ENCODE measurements at places on chromosomes 12 and 14.

DNA sequence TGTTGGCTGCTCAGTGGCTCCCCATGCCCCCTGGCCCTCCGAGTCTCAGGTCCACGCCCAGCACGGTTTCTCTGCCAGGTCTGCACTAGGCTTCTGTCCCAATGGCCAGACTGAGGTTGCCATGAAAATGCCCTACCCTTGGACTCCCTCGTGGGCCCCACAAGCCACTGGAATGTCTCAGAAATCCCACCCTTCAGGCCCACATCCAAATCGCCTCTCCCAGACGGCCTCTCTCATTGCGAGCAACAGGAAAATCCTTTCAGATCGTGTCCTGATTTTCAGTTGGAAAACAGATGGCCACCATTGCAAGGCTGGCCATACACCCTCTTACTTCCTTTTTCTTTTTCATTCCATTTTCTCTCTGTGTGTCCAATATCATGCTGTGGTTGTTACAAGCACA is 77.3 kb downstream of the IRF2BPL start:
- DNase-seq: no peak

- no peak for DNase-seq
Measured at GRCh38 chr12:27971606-27972005, 927 bp downstream of the PTHLH start.

GRCh38 chr14:58296726-58297125 is 1.6 kb upstream of the ARID4A start:
- no peak for DNase-seq

GRCh38 chr14:93056840-93057585 is 58.7 kb downstream of the ITPK1 start:
- DNase-seq: no peak

- DNase-seq: no peak
Measured at GRCh38 chr12:71748081-71748850, 6.4 kb upstream of the RAB21 start.

- no peak for DNase-seq
Measured at GRCh38 chr14:95318399-95319311, 1.1 kb downstream of the CLMN start.

- DNase-seq: peak; percentile 57
Measured at GRCh38 chr12:51863933-51864832, 15.7 kb upstream of the FIGNL2 start.

DNA sequence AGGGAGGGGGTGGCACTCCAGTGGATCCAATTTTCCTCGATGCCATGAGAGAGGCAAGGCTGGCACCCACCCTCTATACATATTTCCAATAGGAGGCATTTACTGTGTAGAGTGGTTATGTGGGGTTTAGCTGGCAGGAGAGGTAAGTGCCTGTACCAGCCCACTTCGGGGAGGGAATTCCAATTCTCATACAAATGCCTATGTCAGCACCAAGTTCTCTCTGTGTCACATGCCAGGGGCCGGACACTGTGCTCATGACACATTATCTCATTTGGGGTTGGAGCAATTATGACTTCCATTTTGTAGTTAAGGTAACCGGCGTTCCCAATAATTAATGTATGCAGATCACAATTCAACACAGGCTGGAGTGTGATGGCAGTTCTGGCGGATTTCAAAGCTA is 284.3 kb downstream of the KSR2 start:
- no peak for DNase-seq

DNA sequence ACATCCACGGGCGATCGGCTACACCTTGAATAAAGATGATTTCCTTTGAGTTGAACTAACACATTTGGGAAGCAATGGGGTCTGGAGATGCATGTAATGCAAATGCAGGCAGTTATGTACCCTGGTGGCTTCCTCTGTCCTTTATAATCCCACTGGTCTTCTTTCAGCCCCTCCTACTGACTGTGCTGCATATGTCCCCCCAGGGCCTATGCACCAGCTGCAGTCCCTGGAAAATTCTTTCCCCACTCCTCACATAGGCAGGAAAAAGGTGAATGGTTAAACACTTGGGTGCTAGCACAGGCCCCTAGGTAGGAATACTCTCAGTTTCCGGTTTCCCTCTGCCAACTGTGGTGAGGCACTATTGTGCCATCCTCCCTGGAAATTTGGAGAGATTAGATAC is 294.8 kb upstream of the SOX5 start:
- DNase-seq: no peak

GRCh38 chr14:76832503-76832988 is 6.3 kb downstream of the LRRC74A start:
- no peak for DNase-seq

- DNase-seq: peak; percentile 28
Measured at GRCh38 chr12:10701131-10701681, 21.9 kb downstream of the YBX3 start.

GRCh38 chr12:68097386-68097785 is 62.2 kb downstream of the IFNG start:
- DNase-seq: no peak

DNA sequence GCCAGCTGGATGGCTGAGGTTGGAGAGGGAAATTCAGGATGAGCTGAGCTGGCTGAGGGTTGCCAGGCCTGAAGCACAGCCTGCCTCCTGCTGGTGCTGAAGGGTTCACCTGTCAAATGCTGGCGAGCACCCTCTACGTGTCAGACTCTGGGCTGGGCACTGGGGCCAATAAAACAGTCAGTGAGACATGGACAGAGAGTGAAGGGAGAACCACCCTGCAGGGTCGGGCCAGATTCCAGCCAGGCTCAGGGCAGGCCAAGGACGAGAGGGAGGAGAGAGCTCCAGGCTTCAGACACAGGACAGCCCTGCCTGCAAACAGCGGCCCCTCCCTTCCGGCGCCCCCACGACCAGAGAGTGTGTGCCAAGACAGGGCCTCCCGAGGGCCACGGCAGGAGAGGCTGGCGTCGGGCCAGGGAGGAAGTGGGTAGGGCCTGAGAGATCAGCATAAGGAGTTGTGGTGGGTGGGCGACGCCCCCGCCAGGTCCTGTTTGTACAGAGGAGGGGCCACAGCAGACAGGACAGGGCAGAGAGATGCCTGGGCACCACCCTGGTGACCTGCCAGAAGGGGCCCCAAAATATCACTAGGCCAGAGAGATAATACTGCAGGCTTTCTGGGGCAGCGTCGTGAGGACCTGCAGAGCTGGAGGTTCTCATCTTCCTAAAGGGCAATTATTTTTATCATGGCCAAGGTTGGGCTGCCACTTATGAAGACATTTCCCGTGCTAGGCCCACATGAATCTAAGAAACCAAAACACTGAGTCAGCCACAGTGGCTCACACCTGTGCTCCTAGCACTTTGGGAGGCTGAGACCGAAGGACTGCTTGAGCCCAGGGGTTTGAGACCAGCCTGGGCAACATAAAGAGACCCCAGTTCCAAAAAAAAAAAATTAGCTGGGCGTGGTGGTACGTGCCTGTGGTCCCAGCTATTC is 73.1 kb upstream of the GPR68 start:
- DNase-seq: peak; percentile 92

DNA sequence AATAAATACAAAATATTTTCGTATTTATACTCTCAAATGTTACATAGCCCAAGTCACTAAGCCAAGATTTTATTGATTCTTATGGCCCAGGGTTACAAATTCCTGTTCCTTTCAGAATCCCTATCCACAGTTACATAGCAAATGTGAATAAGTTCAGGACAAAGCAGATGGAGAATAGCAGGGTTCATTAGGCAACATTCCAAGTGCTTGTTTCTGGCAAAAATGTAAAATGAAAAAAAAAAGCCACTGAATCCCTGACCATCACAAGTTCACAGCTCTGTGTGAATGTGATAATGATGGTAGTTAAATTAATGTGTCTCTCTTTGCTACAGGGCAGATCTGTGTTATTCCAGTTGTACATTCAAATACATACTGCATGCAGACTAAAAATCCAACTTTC is 74.6 kb downstream of the KCNC2 start:
- DNase-seq: no peak

DNA sequence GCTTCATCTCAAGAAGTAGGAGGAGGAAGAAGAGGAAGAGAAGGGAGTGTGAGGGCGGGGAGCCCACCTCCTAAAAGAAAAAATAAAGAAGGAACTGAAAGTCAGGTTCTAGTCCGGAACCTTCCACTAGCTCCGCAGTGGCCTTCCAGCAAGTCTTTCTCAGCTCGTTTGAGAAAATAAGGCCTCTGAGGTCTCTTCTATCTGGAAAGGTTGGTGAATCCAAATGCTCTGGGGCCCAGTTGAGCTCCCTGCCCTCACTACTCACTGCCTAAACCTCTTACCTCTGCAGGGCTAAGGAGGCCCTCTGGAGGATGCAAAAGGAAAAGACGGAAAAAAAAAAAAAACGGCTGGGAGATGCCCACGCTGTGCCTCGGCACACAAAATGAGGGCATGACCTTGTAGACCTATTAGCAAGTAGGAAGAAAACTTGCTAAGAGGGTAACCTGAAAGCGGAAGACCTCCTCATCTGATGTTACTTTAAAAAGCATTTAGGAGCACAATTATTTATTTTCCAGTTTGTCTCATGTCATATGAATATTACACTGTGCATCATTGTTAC is 35.9 kb downstream of the FBLN5 start:
- peak; percentile 26 for DNase-seq

- no peak for DNase-seq
Measured at GRCh38 chr12:121581686-121582429, 1.0 kb upstream of the KDM2B start.

- no peak for DNase-seq
Measured at GRCh38 chr14:98947911-98948595, 323.9 kb downstream of the BCL11B start.

DNA sequence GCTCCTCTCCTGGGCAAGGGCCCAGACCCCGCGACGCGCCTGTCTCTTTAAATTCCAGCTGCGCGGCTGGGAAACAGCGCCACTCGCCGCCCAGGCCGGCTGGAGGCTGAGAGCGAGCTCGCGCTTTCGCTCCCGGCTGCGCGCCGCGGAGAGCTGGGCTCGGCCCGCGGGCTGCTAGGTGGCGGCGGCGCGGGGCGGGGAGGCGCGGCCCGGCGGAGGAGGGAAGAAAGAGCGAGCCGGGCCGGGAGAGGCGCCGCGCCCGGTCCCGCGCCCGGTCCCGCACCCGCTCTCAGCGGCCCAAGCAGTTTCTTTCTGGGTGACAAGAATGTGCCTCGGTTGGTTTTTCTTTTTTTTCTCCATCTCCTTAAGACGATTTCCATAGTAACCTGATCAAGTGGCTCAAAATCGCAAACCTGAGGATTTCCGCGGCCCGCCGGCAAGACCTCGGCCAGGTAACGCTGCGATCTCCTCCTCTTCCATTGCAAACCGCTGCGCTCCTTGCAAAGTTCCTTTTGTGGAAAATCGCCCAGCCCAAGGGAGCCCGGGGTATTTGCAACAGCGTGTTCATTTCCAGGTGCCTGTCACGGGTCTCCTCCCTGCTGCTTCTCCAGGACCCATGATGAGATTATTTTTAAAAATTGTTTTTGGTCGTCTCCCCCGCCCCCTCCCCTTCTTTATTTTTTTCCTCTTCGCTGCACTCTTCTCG is 259.5 kb upstream of the E2F7 start:
- peak; percentile 39 for DNase-seq

DNA sequence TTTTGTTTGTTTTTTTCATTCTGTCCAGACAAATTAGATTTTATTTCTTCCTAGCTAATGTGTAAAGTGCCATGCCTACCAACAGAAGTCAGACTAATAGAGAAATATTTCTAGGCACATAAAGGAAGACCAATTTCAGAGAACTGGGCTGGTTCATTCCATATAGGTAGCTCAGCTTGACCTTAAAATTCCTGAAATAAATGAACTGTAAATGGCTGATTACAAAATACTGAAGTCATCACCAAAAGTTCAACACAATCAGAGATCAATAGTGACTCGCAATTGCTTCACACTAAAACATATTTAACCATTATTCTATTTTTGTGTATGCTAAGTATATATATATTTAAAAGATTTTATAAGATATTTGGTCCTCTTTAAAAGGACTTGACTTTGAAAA is 34.2 kb downstream of the PTPRB start:
- DNase-seq: no peak

DNA sequence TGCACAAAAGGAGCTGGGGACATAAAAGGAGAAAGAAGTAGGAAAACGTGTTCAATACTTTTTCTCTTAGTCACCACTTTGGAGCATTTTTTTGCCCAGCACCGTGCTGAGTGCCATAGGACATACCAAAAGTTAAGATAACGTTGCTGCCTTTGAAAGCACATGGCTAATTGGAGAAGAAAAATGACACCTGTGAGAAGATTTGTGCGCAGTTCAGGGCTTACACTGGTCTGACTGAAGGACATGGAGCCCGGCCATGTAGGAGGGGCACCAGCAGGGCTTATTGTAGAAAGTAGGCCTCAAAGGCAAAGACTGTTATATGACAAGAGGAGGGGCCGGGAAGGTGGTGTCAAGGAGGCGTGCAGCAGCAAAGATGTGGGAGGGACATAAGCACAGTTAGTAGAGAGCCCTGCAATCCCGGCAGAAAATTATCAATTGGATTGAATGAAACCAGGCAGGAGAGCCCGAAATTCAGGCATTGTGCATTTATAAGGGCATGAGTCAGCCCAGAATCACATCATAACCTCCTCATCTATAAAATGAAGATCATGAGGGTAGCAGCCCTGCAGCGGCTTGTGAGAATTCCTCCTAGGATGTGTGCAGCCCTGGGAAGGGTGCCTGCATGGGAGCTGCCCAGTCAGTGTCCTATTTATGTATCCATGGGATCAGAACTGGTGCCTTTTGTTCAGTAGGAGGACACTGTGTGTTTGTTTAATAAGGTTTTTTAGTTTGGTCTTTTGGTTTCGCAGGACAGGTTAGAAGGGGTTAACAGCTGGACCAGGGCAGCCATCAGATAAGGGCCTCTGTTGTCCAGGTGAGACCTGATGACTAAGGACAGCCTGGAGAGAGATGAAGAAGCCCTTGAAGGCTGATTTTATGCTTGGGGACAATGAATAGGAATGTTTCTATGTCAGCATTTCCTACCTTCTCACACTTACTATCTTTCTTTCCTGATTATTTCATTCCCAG is 122.4 kb downstream of the GPR135 start:
- no peak for DNase-seq

GRCh38 chr14:35320472-35320871 is 28.3 kb downstream of the PSMA6 start:
- no peak for DNase-seq

- DNase-seq: no peak
Measured at GRCh38 chr12:11592484-11592883, 57.0 kb upstream of the ETV6 start.

- no peak for DNase-seq
Measured at GRCh38 chr14:49220492-49220891, 365.7 kb downstream of the RPS29 start.

GRCh38 chr12:113329791-113330417 is 5.0 kb downstream of the SLC8B1 start:
- DNase-seq: no peak

GRCh38 chr14:52934762-52935161 is 16.1 kb downstream of the FERMT2 start:
- no peak for DNase-seq

GRCh38 chr12:4743046-4743445 is 22.8 kb downstream of the GALNT8 start:
- no peak for DNase-seq
